ENCODE measurements at places on chromosomes 7 and 10. TPM values are rescaled to one million over a fixed set of nuclear protein-coding genes. Genes with fewer than 3 reads are reported as not detected.

GRCh38 chr10:21327289-21327993 lies 198.0 kb downstream of the SKIDA1 start:
- DNase-seq, result no peak

DNA sequence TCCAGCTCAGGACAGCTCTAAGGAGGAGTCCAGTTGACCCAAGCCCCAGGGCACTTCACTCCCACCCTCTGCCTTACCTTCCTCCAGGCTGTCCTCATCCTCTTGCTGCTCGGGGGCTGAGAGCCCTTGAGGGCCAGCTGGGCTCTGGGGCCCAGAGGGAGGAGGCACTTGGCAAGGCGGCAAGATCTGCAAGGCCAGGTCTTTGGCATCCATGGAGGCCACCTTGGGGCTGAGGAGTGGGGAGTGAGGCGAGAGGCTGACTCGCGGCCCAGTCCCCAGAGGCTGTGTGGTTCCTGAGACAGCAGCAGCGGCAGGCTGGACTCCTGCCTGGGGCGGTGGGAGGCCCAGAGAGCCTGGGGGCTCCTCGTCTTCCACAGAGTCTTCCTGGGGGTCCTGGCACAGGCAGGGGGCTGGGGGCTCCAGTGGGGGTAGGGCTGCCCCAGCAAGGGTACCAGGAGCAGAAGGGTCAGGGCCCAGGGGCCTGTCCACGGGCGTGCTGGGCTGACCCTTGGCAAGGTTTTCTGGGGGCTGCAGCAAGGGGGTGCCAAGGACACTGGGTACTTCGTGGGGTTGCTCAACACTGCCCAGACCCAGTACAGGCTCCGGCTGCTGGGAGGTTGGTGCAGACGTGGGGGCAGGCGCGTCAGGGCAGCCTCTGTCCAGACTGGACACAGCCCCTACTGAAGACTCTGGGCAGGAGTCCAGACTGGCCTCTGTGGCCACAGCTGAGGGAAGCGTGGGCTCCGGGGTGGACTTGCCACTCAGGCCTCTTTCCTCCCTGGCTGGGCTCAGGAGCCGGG lies 6.5 kb downstream of the NACAD start:
- DNase-seq, result no peak

Gene HOXA7
- 15.6 TPM for total RNA-seq

Gene SPDYE8
- not detected for total RNA-seq

DNA sequence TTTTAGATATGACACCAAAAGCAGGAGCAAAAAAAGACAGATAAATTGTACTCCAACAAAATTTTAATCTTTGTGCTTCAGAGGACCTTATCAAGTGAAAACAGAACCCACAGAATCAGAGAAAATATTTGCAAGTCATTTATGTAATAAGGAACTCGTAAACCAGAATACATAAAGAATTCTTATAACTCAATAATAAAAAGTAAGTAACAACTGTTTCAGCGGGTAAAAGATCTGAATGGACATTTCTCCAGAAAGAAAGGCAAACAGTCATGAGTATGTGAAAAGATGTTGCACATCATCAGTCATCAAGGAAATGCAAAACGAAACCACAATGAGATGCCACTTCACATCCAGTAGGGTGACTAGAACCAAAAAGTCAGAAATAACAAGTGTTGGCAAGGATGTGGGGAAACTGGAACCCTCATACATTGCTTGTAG lies 167.7 kb upstream of the KCTD7 start:
- DNase-seq, result no peak

Gene TPST1
- 18.7 TPM for total RNA-seq

DNA sequence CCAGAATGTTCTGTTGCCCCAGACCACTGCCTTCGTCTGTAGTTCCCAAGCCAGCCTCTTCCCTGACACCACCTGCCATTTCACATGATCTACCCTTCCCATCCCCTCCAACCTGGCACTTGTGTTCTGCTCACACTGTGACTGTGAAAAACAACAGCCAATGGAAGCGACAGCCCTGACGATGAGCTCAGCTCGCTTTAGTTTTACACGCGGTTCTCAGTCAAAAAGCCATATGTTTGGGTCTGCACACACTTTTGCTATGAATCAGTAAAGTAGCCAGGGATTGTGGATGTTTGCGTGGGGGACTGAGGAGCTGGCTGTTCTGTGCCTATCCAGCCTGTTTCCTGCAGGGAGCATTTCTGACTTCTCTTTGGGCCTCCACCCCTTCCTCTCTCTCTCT lies 282.7 kb downstream of the WDR11 start:
- no peak for DNase-seq

- DNase-seq, result peak; percentile 81
These were observed 21.5 kb downstream of the CHST3 start for GRCh38 chr10:71985542-71986250.

Gene TMEM213
- total RNA-seq, result not detected

- DNase-seq, result peak; percentile 8
These were observed 561 bp downstream of the FGFR2 start for GRCh38 chr10:121597504-121598262.

GRCh38 chr10:52108236-52108635 lies 205.8 kb upstream of the DKK1 start:
- no peak for DNase-seq

DNA sequence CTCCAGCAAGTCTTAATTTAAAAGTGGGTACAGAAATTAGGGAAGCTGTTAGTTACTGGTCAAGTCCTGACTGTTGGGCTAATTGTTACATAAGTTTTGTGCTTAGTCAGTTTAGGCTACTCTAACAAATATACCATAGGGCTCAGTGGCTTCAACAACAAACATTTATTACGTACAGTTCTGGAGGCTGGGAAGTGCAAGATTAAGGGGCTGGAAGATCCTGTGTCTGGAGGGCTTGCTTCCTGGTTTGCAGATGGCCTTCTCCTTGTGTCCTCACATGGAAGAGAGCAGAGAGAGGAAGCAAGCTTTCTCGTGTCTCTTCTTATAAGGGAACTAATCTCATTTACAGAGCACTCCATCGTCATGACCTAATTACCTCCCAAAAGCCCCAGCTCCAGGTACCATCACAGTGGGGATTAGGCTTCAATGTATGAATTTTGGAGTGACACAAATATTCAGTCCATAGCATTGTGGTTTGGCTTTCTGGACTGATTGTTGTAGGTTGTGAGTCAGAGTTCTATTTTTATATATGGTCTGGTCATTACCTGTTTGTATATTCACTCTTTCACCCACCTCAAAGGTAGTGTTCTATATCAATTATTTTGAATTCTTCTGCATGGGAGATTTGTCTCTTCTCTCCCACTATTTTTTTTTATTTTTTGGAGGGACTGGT lies 17.1 kb downstream of the ST7 start:
- DNase-seq, result no peak

Gene MSMB
- total RNA-seq, result not detected

GRCh38 chr7:14196555-14196954 lies 207.1 kb upstream of the ETV1 start:
- DNase-seq, result no peak

DNA sequence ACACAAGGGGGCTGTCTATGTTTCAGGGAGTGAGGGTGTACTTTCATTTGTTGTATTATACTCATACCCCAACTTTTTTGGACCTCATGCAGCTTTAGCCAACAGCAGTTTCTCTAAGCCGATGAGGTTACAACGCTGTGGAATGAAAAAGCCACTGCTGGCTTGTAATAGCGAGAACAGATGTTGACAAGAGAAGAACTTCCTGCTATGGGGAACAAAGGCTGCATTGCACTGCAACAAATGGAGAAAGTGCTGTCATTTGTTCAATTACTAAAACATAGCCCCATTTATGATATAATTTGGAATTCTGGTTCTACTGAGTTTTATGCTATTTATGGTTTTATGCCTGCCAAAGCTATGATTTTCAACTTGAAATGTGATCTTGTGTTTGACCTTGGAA lies 104.2 kb upstream of the TMEM72 start:
- no peak for DNase-seq

DNA sequence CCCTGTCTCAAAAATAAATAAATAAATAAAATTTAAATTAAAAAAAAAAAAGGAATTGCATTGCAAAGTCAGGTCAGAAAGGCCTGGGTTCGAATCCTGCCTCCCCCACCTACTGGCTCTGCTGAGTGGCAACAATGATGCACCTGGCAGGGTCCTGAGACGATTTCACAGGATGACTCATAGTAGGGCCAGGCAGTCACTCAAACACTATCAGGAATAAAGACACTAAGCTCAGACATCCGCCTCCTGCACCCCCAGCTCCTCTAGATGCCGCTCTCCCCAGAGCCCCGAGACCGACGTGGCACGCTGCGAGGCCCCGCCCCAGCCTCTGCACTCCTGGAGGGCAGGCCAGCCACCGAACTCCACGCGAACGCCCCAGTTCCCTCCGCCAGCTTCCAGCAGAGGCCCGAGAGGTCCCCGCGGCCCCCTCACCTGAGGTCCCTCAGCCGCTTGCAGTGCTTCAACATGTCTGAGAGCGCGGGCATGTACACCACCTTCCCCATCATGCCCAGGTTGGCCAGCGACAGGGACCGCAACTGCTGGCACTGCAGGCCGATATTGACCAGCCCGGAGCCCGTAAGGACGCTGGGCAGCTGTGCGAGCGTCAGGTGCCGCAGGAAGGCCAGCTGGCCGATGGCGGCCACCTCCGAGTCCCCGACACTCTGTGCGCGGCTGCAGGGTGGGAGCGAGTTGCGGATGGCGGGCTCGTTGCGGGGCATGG lies 76.6 kb upstream of the TNRC18 start:
- no peak for DNase-seq

DNA sequence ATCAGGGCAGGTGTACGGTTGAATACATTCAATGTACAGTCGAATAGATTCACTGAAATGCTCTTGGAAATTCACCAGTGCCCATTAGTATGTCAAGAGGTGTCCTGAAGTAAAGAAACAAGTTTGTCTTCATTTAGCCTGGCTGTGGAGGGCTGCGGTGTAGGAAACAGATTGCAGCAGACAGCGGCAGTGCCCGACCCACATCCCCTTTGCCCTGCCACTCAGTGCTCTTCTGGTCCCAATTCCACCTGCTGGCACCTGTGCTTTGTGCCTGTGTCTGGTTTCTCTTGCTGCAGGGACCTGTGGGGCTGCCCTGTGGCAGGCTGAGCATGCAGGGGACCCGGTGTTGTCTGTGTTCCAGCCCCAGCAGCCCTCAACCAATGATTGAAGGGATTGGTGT lies 183.7 kb downstream of the RPS24 start:
- no peak for DNase-seq

DNA sequence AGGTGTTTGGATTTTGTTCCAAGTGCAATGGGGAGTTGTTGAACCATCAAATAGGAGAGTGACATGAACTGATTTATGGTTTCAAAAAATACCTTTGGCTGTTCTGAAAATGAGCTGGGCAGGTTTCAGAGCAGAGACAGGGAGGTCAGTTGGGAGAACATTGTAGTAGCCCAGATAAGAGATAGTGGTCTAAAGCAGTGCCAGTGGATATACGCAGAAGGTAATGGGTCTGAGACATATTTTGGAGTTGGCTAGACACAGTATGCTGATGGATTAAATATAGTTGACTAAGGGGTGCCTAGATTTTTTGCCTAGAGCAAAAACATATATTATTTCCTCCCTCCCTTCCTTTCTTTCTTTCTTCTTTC lies 21.3 kb upstream of the CDK14 start:
- no peak for DNase-seq

- DNase-seq, result no peak
These were observed 81.3 kb downstream of the OSBPL3 start for GRCh38 chr7:24898691-24899090.

Data from endothelial cell of umbilical vein (primary cell).